ENCODE measurements at places on chromosomes 1 and 21.

GRCh38 chr21:39675993-39676661 lies 63.4 kb downstream of the B3GALT5 start:
- DNase-seq: no peak

DNA sequence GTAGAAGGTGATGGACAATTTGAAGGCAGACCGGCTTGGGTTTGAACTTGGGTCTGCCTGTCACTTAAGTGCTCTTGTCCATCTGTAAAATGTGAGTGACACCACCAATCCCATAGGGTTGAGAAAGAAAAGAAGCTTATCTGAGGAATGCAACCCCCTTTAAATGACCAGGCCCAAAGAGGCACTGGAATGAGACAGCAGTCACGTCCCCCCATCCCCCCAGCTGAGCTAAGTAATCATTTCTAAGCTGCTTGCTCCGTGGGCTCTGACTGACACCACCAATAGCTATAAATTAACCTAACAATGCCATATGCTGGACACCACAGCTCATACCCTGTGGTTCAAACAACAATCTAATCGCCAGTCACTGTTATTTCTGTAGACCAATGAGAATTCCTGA lies 15.1 kb downstream of the LCA5L start:
- DNase-seq: no peak

DNA sequence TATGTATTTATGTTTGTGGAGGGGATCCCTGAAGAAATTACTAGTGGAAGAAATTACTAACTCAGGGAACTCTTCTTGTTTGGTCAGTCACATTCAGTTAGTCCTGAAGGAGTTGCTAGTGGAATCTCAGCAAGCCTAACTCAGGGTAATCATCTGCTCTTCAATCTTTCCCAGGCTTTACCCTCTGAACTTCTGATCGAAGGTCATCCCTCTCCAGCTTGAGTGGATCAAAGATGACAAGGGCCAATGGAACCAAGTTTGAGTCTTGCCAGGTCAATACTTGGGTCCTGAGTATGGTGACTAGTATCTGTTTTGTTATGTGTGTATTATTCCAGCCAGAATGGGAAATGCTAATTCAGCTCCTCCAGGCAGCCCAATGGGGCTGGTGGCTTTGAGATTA lies 49.3 kb downstream of the CFH start:
- DNase-seq: no peak

DNA sequence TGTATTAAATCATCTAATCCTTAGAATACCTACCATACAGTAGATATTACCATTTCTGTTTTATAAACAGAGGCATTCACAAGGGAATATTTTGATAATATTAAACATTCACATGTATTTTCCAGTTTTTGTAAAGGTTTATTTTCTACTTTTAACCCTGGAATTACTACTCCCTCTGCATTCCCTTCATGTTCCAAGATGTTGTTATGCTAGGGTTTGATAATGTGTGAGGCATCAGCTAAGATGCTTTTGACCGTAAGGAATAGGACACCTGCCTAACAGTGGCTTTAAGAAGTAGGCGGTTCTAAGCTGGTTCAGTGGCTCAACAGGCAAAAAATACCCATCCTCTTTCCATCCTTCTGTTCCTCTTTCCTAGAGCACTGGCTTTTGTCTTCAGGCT lies 131.9 kb upstream of the USP24 start:
- DNase-seq: no peak

GRCh38 chr1:225838793-225839192 lies 28.9 kb downstream of the EPHX1 start:
- no peak for DNase-seq

GRCh38 chr1:40530735-40531380 lies 579 bp upstream of the ZNF684 start:
- DNase-seq: no peak

GRCh38 chr1:184472136-184472535 lies 85.3 kb downstream of the C1orf21 start:
- no peak for DNase-seq

DNA sequence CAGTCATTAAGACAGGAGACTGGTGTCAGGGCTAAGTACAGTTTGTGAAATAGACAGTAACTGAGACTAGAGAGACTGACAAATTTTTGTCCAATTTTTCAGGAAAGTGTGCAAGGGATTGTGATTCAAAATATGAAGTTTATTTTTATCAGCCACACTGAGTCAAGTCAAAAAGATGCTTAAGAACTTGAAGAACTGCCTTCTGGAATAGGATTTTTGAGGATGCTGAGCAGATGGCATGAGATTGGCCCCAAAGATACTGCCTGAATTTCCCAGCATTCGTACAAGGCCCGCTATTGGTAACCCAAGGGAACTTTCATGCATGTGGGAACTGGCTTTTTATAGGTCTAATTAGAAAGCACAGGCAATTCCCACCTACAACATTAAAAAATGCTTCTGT lies 610.0 kb downstream of the LMO4 start:
- DNase-seq: no peak

DNA sequence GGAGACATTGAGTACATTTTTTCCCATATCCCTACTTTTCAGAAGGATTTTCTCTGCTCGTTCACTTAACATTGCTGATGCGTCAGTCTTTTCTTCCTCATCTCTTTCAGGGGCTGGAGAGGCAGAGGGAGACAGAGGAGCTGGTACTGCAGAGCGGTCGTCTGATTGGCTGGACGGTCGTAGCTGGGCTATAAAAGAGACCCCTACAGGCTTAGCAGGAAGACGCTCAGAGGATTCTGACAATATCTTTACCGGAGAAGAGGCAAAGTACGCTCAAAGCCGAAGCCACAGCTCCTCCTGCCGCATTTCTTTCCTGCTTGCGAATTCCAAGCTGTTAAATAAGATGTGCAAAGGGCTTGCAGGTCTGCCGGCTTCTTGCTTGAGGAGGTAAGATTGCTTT lies at the start of gene RGS4:
Gene RGS4 (plus strand): TSS at position 220 of the 400 bp plus-strand sequence. CDS start 124 bp downstream, at position 344.
- DNase-seq: peak; percentile 55

GRCh38 chr21:44723177-44724131 lies 12.1 kb upstream of the TSPEAR start:
- no peak for DNase-seq

DNA sequence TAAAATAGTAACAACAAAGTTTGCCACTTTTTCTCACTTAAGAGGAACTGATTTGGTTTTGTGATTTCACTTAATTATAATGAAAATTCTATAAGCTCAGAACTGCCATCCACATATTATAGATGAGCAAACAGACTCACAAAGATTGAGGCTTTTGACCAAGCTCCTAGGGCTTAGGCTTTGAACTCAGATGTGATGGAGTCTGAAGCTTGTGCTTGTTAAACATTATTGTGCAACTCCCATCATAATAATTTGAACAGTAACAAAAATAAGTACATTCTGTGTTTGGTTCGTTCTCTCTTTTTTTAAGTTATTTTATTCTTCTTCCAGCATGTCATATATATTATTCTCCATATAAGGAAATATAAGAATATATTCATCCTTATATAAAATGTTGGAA lies 403.4 kb downstream of the PTPRC start:
- no peak for DNase-seq

DNA sequence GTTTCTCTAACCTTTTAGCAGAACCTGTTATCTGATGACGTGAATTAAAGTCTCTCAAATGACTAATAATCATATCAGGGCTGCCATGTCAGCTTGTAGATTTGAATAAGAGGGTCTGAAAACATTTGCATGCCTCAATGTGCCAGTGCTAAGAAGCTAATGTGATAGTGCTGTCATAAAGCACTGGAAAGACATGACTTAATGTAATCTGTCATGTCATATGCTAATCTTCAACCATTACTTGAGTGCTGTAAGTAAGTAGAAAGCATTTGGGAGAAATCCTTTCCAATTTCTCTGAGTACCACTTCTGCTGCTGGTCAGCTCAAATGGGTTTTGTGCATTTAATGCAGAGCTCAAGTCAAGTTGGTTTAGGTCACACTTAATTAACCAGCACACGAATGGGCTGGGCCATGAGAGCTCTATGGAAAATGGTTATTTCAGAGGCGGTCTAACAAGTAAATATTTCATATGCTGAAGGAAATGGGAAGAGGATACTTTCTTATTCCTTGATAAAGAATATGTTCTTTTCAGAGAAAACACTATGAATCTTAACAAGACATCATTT lies 609.2 kb downstream of the LMO4 start:
- no peak for DNase-seq

DNA sequence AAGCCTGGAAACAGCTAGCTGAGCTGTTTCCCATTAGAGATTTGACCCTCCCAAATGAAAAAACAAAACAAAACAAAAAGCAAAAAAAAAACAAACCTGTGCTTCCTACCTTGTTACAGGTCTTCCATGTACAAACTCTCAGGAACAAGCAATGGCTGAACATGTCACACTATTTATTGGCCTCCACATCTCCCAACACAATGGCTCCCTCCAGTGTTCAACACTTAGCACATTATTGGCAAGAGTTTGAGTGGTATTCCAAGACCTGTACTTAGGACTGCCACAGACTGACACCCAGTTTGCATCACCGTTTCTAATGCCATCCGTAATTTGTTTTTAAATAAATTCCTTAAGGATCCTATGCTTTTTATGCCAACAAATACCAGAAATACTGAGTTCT lies 195.0 kb upstream of the OLFM3 start:
- peak; percentile 5 for DNase-seq

- no peak for DNase-seq
Measured at GRCh38 chr21:27079636-27080240, 112.8 kb upstream of the ADAMTS5 start.

GRCh38 chr1:160935527-160936258 lies 18.9 kb downstream of the ITLN2 start:
- no peak for DNase-seq

GRCh38 chr1:218496561-218496960 lies 151.4 kb downstream of the TGFB2 start:
- DNase-seq: no peak

DNA sequence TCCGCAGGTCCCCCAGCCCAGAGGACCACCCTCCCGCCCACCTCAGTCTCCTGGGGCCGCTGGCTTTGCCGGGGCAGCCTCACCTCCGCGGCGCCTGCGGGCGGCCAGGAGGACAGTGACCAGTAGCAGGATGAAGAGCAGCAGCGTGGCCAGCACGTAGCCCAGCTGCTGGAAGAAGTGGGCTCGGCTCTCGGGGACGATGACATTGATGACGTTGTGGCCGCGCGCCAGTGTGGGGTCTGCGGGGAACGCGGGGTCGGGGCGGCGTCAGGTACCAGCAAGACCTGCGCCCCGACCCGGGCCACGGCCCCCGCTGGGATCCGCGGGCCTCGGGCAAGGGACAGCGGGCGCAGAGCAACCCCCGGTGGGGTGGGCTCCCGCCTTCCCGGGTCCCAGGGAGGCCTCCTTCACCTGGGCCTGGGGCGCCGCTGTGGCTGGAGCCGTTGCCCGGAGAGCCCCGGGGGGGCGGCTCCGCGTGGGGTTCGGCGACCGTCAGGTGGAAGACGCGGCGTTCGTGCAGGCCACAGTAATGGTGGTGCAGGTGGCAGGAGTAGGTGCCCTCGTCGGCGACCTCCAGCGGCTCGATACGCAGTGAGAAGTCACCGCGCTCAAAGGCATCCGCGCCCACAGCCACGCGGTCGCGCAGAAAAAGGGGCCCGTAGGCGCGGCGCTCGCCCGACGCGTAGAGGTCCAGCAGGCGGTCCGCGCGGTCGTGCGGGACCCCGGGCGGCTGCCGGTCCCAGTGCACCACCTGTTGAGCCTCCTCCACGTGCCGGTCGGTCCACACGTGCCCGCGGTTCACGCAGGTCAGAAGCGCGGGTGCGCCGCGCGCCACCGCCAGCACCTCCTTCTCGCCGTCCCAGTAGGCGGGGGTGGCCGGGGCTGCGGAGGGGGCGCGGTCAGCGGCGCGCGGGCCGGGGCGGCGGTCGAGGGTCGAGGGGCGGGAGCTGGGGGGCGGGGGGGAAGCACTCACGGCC lies 3.8 kb downstream of the MXRA8 start:
- DNase-seq: no peak

DNA sequence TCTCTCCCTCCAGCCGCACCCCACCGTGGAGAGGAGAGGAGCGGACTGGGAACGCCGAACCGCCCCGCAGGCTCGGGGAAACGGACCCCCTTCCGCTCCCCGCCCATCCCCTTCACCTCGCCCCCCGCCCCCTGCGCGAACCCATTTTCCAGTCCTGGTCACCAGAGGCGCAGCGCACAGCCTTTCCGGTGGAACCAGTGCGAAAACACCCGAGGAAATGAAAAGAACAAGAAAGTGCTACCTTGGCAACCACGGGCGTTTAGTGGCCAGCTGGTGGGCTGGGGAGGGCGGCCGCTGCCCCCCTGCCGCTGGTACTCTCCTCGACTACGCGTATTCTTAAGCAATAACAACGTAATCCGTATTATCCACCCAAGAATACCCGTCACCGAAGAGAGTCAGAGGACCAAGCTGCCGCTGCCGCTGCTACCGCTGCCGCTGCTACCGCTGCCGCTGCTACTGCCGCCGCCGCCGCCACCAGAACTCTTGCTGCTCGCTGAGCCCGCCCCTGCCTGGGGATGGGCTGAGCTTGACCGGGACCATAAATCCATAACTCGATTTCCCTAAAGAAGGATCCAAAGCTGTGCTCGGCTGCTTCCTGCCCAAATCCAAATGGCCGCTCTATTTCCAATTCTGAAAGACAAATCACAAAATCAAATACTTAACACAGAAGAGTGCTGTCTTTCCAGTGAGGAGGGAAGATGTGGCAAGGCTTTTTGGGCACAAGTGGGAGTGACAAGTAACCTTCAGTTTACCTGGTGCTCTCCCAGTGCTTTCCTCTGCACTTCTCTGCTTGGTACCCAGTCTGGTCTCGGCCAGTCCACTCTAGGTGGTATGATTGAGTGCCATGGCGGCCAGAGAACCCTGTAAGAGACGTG lies 125.2 kb upstream of the DPYD start:
- no peak for DNase-seq

GRCh38 chr1:229087339-229087738 lies 183.6 kb upstream of the RAB4A start:
- no peak for DNase-seq

DNA sequence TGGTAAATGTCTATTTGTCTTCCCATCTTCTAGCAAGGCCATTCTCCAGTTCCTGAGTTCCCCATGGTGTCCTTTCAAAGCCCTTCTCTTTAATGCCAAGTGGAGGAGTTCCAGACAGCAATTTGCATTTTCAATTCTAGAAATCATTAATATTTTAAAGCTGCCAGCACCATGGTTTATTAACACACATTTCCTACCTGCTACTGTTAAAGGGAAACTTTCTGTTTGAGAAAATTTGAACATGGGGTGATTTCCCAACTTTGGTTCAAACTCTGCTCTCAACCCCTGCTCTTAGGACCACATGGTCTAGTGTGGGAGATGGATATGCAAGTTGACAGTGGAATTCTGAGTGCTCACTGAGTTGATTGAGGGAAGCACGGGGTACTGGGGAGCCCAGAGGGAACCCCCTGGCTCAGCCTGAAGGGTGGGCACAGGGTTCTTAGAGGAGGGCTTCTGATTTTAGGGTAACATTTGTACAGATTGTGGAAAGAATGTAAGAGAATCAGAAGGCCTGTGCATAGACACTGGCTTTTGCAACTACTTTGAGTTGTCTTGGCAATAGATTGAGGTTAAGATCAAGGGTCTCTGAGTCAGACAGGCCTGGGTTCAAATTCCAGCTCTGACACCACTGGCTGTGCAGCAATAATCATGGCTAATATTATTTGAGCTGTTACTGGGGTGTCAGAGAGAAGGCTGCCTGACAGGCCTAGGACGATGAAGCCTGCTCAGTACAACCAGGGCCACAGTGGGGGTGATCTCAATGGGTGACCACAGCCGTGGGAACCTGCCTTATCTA lies 97.8 kb downstream of the BEND5 start:
- no peak for DNase-seq
